ENCODE measurements at places on chromosomes 3 and 15.

DNA sequence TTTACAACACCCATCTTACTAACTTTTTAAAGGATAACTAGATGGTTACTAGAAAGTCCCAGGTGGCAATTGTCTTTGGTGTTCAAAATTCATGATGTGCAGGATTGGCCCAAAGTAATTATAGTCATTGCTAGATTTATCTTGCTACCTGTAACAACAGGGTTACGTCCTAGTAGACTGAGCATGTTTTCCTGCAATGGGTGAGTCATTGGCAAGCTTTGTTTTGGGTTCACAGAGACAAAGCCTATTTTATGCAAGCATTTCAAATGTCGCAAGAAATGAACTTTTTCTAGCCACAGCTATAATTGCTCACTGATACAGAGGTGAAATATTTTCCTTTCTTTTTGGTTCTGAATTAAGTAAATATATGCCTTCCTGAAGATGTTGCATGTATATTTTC lies 267.6 kb downstream of the AGBL1 start:
- no peak for DNase-seq

GRCh38 chr3:33957176-33957575 lies 158.7 kb downstream of the PDCD6IP start:
- no peak for DNase-seq

DNA sequence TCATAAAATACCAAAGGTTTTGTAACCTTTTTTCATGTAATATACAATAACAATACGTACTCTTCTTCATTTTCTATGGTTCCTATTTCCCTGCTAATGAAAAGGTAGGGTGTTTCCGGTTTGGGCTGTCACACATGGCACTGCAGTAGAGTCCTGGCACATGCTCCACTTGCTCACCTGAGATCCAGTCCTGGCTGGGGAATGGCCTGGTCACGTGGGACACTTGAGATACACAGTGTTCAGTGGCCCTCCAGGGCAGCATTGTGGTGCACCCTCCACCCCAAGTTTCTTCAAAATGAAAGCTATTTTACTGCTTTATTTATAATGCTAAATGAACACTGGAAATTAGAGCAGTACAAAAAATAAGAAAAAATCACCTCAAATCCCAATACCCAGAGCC lies 23.2 kb downstream of the MRPS25 start:
- no peak for DNase-seq

DNA sequence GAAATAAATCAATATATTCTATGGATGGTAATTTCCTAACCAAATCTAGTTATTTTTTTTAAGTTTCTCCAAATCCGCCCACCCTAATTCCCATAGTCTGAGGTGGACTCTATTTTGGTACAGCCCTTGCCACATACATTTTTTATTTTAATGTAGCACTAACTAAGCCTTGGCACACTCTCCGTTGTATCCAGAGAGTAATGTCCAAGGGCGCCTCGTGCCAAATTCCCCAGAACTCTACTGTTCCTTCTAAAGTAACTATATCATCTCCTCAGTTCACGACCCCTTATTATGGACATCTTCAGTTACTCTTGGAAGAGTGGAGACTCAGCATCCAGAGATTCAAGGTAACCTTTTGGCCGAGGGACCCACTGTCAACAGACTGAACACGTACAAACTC lies 1.3 kb downstream of the VGLL3 start:
- DNase-seq = no peak

DNA sequence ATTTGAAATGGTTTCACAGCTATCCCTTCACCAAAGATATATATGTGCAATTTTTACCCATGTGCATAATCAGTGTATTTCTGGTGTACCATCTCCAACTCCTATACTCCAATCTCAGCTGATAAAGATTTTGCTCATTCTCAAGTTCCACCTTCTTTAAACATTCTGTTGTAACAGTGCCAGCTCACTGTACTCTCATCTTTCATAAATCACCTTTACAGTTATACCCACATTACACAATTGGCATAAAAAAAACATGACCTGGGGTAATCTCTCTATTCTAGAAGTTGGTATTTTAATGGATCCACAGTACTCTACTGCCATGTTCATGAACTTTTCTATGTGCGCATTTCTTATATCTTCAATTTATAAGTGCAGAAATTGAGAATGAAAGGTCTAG lies 339.9 kb upstream of the DPH6 start:
- no peak for DNase-seq

DNA sequence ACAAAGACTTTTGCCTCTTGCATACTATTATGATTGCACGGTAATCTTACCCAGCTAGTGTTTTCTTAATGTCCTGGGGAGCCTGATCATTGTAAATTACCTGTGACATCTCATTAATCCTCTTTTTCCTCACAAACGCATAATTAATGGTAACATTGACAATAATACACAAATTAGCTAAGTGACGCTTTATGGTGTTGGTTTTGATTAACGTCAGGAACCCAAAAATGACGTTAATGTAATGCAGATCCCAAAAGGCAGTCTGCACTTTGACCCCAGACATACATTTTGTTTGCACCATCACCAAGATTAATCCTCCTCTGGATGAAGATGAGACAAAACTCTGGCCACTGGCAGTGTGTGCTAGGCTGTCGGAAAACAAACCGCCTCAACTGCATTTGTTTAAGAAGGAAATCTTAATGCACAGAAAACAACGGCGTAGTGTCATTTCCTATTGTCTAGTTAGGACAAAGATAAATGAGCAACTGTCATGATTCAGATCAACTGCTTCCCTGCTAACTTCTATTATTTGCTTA lies 83.9 kb upstream of the CDIN1 start:
- no peak for DNase-seq

- DNase-seq = no peak
Observed at GRCh38 chr3:103660810-103661209, 1226.0 kb downstream of the ZPLD1 start.

DNA sequence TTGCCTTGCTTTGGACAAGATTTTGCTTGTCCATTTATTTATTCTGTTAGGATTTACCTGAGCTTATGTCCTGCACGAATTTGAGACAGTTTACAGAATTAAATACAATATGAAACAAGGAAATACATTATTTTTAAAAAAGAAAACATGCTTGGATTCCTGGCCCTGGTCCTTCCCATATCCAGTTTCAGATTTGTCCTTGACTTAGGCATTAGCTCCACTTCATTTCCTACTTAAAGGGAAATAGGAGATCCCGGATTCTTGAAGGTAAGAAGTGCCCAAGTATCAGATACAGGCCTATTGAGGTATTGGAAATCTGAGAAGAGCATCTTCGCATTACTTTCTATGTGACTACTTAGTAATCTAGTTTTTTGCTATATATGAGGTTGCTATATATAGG lies 672.0 kb downstream of the SI start:
- no peak for DNase-seq

GRCh38 chr15:89126009-89126408 lies 37.8 kb downstream of the ABHD2 start:
- DNase-seq = no peak

DNA sequence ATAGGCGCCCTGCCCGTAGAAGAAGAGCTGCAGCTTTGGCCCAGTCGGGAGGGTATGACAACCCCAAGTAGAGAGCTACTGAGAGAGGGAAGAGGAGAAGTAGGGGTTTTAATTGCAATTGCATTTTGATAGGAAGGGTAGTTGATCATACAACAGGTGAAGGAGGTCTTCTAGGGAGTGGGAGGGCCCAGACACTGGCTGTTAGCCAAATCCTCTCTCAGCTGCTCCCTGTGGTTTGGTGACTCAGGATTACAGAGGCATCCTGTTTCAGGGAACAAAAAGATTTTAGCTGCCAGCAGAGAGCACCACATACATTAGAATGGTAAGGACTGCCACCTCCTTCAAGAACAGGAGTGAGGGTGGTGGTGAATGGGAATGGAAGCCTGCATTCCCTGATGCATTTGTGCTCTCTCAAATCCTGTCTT lies 408.9 kb upstream of the THBS1 start:
- DNase-seq = peak; percentile 11

DNA sequence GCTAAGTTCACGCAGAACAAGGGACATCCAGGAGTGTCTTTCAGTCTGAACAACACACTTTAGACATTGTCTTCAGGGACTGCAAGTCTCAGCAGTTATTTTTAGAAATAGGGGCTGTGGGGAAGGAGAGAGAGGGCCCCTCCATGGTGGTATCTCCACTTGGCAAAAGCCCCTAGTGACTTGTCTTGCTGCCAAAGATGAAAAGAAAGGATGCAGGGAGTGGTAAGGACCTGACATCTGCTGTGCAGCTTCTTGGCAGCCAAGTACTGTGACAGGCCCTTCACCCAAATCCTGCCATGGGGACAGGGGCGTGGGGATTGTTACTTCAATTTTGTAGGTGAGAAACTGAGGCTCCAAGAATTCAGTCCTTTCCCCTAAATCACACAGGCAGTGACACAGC lies 21.0 kb upstream of the SEMA6D start:
- DNase-seq = no peak

All from HuH-7.5 (cell line).